NCI-H1436 treated with DMSO at 0.1 percent for 48 hours (cell line): ENCODE measurements at places on chromosomes 12 and 14.

DNA sequence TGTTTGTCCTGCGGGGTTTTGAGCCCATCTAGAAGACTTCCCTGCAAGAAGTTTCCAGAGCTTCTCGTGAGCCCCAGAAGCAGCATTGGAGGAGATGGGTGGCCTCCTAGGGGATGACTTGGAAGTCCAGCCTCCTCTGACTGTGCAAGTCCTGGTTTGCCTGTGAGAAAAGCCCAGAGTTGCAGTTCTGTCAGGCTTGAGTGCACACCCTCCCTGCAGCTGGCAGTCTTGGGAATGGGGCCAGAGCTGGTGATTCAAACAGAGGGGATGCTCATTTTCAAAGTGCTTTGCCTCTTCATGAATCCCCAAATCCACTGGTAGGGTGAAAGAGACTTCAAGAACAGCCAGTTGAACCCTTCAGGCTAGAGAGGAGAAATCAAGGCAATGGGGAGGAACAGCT is 3.9 kb upstream of the PPP1R1A start:
- no peak for DNase-seq

DNA sequence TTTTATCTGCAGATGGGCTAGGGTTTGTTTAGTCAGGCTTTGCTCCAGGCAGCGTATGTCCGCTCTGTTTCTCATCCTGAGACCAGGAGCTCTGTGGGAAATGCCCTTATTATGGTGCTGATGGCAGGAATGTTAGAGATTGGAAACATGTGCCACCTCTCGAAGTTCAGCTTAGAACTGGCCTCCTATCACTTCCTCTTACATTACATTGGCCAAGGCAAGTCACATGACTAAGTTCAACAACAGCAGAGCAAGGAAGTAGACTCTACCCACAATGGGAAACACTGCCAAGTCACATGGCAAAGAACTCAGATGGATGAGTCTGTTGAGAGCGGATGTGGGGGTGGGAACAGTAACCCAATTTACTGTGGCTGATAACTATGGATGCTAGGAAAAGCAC is 161.9 kb upstream of the WSCD2 start:
- no peak for DNase-seq

DNA sequence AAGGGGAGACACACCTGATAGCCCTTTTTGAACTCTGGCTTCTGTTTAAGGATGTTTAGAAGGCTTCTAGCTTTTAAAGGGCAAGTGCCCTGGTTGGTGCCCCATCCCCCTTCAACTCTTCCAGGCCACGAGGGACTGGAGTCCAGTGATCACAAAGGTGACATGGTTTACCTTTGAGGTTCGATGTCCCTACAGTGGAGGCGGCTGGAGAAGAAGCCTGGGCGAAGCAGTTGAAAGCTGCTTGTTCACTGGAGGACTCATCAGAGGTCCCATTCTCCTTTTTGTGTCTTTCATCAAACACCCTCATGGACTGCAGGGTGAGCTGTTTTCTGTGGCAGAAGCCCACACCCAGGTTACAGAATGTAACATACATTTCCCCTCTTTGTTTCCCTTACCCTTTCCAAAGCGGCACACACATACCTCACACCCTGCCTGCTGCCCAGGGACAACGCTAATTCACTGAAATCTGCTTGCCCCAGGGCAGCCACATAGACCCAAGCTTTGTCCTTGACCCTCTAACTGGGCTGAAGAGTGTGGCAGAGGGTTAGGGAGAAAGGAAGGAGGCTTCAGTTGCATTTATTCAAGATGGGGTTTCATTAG is 7.7 kb downstream of the TBX3 start:
- DNase-seq = no peak

GRCh38 chr12:58532855-58533608 is 387.3 kb downstream of the LRIG3 start:
- no peak for DNase-seq

- peak; percentile 52 for DNase-seq
Measured at GRCh38 chr12:52191841-52192791, at the start of gene KRT80. KRT80 (minus strand) TSS chr12:52192014; CDS start chr12:52191902, 112 bp downstream.

- no peak for DNase-seq
Measured at GRCh38 chr12:79689477-79690141, 1.2 kb downstream of the PAWR start.

- no peak for DNase-seq
Measured at GRCh38 chr14:96705422-96706092, 91.6 kb upstream of the VRK1 start.

- DNase-seq = no peak
Measured at GRCh38 chr12:29625359-29625953, 128.0 kb upstream of the OVCH1 start.

DNA sequence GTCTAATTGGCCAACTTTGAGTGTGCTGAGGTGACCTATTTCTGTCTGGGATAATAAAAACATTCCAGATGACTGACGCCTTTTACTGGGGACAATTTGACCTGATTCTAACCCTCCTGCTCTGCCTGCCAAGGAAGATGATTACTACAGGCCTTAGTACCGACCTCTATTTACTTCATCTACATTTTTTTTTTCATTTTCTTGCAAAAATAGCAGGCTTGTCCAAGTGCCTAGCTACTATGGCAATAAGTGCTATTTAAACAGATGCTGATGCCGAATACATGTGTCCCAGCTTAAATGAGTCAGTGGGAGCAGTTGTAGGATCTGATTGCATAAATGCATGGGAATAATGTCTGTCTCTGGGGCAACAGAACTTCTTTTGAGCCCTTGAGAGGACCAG is 254.3 kb downstream of the RGS6 start:
- DNase-seq = no peak

- DNase-seq = no peak
Measured at GRCh38 chr12:105253866-105254513, 18.0 kb upstream of the APPL2 start.

DNA sequence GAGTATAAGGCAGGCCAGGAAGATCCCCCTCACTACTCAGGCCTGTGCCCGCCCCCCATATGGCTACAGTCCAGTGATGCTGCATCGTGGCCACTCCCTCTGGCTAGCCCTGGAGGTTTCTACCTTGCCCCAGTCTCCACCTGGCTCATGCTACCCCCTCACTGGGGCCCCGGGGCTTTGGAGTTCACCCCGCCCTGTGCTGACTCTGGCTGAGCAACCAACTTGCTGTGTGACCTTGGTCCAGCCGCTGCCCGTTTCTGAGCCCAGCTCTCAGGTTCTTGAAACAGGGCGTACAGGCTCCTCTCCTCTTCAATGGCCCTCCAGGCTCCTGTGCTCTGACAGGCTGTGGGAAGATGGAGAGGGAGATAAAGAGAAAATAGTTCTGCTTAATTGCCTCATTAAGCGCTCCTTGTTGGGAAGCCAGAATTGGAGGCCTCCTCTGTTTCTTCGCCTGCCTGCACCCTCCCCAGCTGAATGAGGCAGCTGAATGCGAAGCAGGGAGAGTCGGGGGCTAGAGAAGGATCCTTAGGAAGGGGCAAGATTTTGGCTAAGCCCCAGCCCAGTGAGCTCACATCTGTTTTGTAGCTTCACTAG is 138.2 kb upstream of the NCOR2 start:
- peak; percentile 48 for DNase-seq
